ENCODE measurements at places on chromosomes 12 and 14.
A peak's percentile ranks its signal among the peaks of the same experiment; 100 is the strongest.

GRCh38 chr14:28759653-28760313 lies 6.8 kb upstream of the FOXG1 start:
- DNase-seq = no peak

DNA sequence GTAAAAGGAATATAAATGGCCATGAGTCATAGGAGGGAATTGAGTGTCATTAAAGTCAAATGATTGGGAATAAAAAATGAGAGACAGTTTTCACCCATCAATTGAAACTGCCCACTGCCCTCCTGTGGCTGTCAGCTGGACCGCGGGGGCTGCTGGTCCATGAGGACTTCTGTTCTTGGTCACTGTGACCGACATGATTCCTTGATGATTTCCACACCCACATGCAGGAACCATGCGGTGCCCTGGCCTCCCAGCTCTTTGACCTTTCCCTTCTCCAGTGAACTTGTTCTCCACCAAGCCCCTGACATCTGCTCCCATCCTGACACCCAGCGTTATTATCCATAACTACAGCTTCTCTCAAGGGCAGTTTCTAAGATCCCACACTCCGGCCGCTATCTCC lies 48.4 kb downstream of the C12orf75 start:
- DNase-seq = no peak

DNA sequence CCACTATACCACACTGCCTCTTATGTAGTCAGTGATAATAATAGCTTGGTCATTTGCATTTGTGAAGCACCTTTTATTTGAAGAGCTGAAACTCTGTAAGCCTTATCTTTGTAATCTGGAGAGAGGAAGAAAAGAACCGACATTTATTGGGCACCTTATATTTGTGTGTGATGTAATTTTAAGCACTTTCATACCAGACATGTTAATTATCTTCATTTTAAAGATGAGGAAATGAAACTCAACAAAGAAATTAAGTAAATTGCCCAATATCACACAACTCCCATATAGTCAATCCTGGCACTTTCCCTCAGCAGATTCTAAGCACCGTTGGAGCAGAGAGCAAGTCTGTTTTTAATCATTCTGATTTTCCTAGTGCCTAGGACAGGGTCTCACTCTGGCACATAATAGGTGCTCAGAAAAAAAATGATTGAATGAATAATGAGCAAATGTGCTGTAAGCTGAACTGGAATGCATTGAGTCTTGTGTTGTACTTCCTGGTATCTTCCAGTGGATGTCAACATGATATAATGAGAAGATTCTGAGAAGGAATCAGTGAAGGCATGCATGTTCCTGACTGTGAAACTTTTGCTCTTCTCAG lies 418.9 kb downstream of the ZFP36L1 start:
- DNase-seq = no peak

- DNase-seq = no peak
Observed at GRCh38 chr14:64026600-64026999, 173.8 kb downstream of the SYNE2 start.

DNA sequence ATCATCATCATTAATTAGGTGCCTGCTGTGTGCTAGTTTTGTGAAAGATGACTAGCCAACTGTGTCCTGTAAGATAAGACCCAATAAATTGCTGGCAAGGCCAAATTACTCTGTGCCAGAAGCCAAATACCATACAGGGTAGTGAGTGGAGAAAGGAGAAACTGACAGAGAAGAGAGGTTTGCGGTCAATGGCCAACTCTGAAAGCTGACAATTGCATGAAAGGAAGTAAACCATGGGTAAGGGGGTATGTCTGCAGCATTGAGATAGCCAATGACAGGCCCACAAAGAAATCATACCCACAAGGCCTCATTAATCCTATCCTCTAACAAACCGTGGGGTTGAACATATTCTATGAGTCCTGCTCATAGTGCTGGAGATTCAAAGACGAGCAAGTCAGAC lies 236.6 kb upstream of the CCDC196 start:
- DNase-seq = no peak

DNA sequence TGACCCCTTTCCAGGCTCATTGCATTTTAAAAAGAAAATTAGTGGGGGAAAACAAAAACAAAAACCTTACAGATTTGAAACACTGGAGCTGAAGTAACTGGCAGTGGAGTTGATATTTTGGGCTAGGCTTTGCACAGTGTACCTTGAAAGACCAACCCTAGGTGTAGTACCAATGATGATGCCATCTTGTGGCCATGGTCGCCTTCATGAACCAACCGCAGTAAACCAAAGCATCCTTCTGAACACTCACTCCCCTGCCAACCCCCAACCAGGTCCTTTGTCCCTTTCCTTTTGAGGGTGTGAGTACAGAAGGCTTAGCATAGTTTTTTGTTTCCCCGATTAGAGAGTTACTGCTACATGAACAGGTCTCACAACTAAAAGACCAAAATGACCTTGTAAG lies 5.9 kb downstream of the TOMM20L start:
- DNase-seq = no peak

GRCh38 chr12:120685522-120685921 lies 1.4 kb upstream of the MLEC start:
- no peak for DNase-seq

DNA sequence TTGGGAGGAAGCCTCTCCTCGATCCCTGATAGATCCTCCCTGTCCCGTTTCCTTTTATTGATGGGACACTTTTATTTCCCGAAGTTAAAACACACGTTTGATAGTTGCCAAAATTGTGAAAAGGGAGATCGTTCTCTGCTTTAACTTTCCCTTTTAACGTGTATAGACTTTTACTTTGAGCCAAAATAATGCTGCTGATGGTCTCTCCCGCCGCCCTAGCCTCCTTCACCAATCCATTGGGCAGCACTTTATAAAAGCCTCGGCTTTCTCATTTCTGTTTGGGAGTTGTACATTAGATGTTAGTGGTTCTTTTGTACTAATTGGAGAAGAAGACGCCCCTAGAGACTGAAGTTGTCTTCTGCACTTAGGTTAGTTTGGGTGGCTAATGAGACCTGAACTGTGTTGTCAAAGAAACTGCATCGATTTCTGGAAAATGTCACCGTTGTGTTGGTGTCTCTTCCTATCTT lies 1.4 kb downstream of the TMTC2 start:
- DNase-seq = peak; percentile 5

DNA sequence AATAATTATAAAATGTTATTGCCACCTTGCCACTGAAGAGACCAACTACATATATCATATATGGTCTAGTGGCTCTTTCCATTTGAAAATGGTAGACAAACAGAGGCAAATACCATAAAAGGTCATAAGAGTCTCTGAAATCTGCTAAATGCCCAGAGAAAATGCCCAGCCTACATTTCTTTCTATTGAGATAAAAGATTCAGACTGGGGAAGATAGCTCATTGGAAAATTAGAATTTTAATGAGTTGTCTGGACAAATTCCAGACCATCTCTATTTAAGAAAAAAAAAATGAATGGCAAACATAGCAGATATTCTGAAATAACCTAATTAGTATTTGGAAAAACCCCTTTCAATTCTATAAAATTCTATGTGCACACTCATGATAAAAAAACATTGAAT lies 79.9 kb upstream of the BBS10 start:
- DNase-seq = no peak

DNA sequence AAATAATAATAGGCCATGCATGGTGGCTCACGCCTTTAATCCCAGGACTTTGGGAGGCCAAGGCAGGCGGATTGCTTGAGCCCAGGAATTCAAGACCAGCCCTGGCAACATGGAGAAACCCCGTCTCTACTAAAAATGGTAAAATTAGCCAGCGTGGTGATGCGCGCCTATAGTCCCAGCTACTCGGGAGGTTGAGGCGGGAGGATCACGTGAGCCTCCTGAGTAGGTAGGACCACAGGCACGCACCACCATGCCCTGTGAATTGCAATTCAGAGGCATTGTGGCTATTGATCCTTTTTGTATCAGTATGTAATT lies 2.3 kb downstream of the ARHGDIB start:
- DNase-seq = peak; percentile 51

DNA sequence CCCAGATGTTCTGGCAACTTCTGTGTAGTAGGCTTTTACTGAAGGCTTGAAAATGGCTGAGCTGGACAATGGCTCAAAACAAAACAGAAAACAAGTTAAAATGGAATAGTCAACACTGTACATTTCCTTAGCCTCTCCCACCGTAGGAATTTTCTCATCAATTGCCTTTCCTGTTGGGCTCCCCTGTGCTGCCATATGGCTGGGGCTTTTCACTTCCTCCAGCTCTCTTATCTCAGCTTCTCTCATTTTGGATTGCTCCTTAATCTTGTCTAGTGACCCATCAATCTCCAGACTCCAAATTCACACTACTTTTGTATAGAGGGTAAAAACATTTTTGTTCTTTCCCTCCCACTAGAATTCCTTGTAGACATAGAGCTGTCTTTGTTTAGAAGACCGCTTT lies 50.4 kb upstream of the RPH3A start:
- DNase-seq = no peak

- DNase-seq = no peak
Observed at GRCh38 chr14:37171678-37172023, 755 bp downstream of the SLC25A21 start.

GRCh38 chr14:79370969-79371368 lies 840.3 kb downstream of the DIO2 start:
- DNase-seq = no peak

DNA sequence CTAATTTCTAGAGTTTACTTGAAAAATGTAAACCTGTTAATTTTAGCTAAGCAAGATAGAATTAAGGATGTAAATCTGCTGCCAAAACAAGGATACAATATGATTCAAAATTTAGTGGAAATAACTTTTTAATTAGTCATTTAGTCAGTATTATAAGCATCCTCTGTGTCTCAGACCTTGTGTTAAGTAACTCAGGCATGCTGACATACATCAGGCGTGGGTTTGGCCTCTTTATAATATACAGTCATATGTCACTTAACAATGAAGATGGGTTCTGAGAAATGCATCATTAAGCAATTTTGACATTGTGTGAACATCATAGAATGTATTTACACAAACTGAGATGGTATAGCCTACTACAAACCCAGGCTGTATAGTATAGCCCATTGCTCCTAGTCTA lies 386.9 kb downstream of the ZFP36L1 start:
- DNase-seq = no peak

DNA sequence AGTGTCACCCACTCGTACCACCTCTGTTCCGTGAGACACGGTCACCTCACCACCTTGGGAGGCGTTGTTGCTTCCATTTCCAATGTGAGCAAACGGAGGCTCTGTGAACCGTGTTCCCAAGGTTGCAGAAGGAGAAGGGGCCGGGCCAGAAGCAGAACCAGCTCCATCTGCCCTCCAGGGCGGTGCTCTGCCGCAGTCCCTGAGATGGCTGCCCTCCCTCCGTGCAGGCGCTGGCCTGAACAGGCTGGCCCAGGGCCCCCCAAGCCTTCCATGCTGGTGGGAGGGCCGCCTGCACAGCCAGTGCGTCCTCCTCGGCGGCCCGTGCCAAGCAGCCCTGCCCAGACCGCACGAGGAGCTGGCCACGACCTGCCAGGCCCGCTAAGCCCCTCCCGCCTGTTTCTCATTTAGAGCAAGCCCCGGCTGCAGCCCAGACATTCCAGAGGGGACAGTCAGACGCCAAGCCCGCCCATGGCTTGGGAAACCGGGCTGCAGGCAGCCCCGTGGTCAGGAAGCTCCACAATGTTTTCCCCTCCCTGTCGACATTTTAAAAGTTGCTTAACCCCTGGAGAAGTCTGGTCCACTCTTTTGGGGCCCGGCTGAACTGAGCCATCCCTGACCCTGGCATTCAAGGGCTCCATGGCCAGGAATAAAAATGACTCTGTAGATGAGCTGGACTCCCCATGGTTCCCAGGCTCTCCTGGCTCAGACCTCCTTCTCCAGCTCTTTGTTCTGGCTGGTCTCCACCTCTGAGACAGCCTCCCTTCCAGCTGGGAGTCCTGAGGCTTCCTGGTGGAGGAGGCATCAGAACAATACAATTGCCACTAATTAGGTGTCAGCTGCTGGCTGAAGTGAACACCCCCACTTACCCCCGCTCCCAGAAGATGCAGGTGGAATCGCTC lies 236.0 kb downstream of the BCL11B start:
- DNase-seq = no peak

DNA sequence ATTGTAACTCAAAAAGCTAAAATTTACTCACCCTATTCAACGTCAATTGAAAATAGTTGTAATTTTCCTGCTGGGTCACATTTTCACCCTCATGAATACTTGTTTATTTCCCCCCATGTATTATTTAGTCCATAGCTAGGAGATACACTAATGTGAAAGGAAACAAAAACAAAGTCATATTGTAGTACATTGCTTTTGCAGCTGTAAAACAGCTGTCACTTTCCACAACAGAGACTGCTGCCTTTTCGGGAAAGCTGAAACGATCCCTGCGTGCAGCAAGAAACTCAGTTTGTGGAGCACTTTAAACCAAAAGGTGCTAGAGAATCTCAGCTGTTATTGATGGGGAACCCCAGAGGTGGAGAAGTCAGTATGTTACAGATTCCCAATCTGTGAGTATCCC lies 4.3 kb downstream of the RACGAP1 start:
- DNase-seq = no peak

DNA sequence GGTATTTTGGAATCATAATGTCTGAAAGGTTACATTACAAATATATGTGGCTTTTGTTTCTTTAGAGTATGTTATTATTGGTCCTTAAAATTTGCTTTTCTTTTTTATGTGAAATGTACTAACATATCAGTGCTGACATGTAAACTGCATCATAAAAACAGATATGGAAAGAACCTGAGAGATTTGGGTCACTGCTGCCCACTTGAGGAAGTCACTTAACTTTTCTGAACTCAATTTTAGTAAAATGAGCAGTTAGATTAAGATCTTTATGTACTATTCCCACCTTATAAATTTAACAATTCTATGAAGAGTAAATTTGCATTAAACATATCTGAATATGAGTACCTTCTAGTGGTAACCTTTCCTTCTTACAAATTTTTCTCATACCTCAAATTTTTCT lies 7.5 kb downstream of the PTGR2 start:
- DNase-seq = no peak

DNA sequence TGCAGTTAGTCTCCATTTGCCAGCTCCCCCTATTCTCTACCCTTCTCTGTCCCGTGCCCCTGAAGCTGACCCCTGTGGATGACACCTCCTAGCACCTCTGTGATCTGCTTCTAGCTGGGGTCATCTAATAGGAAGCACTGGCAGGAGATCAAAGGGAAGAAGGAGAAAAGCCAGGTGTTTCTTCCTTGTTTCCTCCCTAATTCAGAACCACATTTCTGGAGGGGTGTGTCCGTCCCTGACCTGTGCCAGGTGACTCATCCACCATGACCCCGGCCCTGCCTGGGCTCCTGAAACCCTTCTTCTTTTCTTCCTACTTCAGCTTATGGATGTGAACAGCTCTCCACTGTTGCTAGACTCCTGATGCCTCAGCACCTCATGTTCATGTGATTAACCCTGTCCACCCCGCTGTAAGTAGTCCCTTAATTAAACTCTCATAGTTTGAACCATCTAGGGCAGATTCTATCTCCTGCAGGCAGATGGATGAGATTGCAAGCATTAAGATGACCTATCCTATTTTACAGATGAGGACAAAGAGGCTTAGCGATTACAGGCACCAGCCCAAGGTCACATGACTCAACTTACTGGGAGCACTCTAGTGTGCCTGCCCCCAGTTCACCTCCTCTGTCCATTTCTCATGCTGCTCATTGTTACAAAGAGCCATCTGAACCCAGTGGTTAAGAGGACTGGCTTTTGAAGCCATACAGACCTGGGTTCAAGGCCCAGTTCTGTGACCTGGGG lies 770.5 kb downstream of the MED13L start:
- DNase-seq = no peak

Measured in stimulated activated naive CD8-positive, alpha-beta T cell treated with anti-CD3 and anti-CD28 coated beads, Interleukin-15, Interleukin-2, amounts not matched to agents 100 U/mL and 50 U/mL, for 24 hours (primary cell).